ENCODE measurements at places on chromosomes 11 and 22. TPM values are rescaled to one million over a fixed set of nuclear protein-coding genes. Genes with fewer than 3 reads are reported as not detected.

Gene CD3D
- not detected for total RNA-seq

Gene DRD4
- not detected for total RNA-seq

Gene KRTAP5-9
- total RNA-seq, result 0.72 TPM

Gene KCNQ1OT1
- 21.9 TPM for total RNA-seq

Gene IL18
- 16.9 TPM for total RNA-seq

Gene CCDC116
- total RNA-seq, result not detected

Gene CLDN5
- 8.7 TPM for total RNA-seq

Gene RFPL1
- total RNA-seq, result 1.4 TPM

Gene ACTN3
- total RNA-seq, result not detected

Gene TBC1D22A
- 9.4 TPM for total RNA-seq

Gene SLC22A6
- not detected for total RNA-seq

Gene PNPLA3
- 0.48 TPM for total RNA-seq

Gene PTGDR2
- 0.24 TPM for total RNA-seq

Gene CATSPERZ
- total RNA-seq, result not detected

Gene TMEM86A
- total RNA-seq, result 4.3 TPM

Gene NLRP14
- total RNA-seq, result 2.6 TPM

Gene C11orf52
- 1.9 TPM for total RNA-seq

Gene GAS2
- total RNA-seq, result 7.7 TPM

Gene PANX3
- total RNA-seq, result not detected

Gene MRGPRX4
- total RNA-seq, result 0.96 TPM

Gene OR8A1
- total RNA-seq, result 7.0 TPM

Gene RASSF10
- 2.6 TPM for total RNA-seq

Gene APOA5
- not detected for total RNA-seq

Gene CD44
- 68.4 TPM for total RNA-seq

Gene PPP6R2
- total RNA-seq, result 43.8 TPM

Gene SNX32
- 1.9 TPM for total RNA-seq

Gene MYEOV
- total RNA-seq, result 0.48 TPM

Gene PRR33
- total RNA-seq, result not detected

Gene MTFP1
- total RNA-seq, result 7.9 TPM

Gene TYR
- 1.4 TPM for total RNA-seq

Gene TNNI2
- total RNA-seq, result not detected

Gene GALNT18
- total RNA-seq, result 137 TPM

Gene KCNK4
- 3.6 TPM for total RNA-seq

Gene FDXACB1
- 0.48 TPM for total RNA-seq

Gene ADAMTS8
- 9.9 TPM for total RNA-seq

Gene FGF19
- total RNA-seq, result 1.4 TPM

Gene DAGLA
- total RNA-seq, result 1.4 TPM

Gene GTSE1
- total RNA-seq, result 3.4 TPM

Gene DSCAML1
- total RNA-seq, result 1.4 TPM

Gene APOBEC3H
- total RNA-seq, result not detected

Data from umbilical cord (tissue), 2 donors.